ENCODE measurements at places on chromosomes 1 and 21.

- no peak for DNase-seq
These were observed 102.3 kb upstream of the F3 start for GRCh38 chr1:94643819-94644218.

GRCh38 chr1:168921629-168922028 lies 184.9 kb upstream of the ATP1B1 start:
- DNase-seq, result no peak

DNA sequence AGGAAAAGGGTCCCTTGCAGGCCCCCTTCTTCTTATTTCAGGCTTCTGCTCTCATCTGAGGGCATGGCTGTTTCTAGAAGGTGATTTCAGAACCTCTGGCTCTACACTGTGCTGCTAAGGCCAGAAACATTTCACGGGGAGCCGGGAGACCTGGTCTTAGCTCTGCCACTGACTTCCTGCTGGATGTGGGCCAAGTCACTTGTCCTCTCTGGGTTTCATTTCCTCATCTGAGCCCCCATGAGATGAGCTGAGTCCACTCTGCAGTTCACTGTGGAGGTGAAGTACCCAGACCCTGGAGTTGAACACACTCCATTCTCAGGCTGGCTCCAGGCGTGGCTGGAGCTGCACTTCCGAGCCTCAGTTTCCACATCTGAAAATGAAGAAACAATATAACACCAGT lies 2.1 kb downstream of the PADI1 start:
- DNase-seq, result no peak

GRCh38 chr1:22437573-22437972 lies 14.1 kb upstream of the ZBTB40 start:
- no peak for DNase-seq

GRCh38 chr1:185787238-185787637 lies 53.0 kb downstream of the HMCN1 start:
- no peak for DNase-seq

GRCh38 chr21:16418226-16418625 lies 688.4 kb downstream of the USP25 start:
- no peak for DNase-seq

- DNase-seq, result no peak
These were observed 502.5 kb upstream of the ADGRL2 start for GRCh38 chr1:81298266-81298665.

DNA sequence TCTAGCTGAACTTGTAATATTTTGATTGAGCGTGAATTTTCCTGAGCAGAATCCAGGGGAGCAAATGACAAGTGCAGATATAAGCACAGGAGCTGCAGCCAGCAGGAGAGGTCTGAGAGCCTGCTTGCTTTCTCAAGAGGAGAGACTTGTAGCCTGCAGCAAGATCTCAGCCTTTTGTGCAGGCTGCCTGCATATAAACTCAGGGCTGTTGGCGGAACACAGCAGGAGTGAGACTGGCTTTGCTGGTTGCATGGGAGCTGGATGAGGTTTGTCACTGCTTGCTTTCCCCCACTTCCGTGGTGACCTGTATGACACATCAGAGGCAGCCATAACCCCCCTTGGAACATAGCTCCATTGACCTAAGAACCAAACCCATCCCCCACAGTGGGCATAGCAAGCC lies 725.4 kb upstream of the RGS18 start:
- no peak for DNase-seq

DNA sequence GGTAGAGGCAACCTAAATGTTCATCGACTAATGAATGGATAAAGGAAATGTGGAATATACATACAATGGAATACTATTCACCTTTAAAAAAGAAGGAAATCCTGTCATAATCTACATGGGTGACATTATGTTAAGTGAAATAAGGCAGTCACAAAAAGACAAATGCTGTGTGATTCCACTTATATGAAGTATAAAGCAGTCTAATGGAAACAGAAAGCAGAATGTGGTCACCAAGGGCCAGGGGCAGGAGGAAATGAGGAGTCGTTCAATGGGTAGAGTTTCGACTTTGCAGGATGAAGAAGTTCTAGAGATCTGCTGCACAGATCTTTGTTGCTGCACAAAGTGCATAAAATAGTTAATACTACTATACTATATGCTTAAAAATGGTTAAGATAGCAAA lies 7.8 kb downstream of the DIPK1A start:
- DNase-seq, result no peak

GRCh38 chr1:234875953-234876855 lies 252.4 kb downstream of the TOMM20 start:
- peak; percentile 66 for DNase-seq

Measured in upper lobe of right lung (tissue), 1 donor.